ENCODE measurements at places on chromosomes 13 and 19.

GRCh38 chr19:46841458-46842083 is 9.1 kb downstream of the AP2S1 start:
- no peak for DNase-seq

- no peak for DNase-seq
These were observed 29.5 kb downstream of the ZSWIM4 start for GRCh38 chr19:13824703-13825102.

DNA sequence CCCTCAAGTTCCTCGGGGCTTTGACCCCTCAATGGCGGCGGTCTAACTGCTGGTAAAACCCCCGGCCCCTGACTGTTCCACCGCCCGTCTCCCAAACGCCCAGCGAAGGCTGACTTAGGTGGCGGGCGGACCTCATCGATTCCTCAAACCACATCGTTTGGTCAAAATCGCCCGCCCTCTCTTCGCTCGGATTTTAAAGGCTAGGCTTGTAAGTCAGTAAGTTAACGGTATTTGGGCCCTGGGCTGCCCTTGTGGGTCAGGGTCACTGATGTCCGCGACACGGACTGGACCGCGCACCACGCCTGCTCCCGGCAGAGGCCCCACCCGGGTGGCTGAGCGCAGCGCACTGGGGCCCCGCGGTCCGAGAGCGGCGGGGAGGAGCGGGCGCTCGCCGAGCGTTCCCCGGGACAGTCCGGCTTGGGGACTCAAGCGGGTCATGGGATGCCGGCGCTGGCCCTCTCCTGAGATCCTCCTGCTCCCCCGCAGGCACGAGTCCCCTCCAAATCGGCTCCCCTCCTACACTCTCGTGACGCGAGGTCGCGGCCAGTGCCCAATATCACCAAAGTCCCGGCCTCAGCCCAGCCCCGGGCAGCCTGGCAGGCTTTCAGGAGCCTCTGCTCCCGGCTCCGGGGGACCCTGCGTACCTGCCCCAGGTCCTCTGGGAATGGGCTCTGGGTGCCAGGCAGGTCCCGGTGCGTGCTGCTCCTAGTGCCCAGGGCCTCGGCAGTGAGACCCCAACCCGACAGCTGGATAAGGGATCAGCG is 1.0 kb downstream of the FLT1 start:
- DNase-seq = no peak

- no peak for DNase-seq
These were observed 1.6 kb upstream of the ZNF556 start for GRCh38 chr19:2865334-2866100.

DNA sequence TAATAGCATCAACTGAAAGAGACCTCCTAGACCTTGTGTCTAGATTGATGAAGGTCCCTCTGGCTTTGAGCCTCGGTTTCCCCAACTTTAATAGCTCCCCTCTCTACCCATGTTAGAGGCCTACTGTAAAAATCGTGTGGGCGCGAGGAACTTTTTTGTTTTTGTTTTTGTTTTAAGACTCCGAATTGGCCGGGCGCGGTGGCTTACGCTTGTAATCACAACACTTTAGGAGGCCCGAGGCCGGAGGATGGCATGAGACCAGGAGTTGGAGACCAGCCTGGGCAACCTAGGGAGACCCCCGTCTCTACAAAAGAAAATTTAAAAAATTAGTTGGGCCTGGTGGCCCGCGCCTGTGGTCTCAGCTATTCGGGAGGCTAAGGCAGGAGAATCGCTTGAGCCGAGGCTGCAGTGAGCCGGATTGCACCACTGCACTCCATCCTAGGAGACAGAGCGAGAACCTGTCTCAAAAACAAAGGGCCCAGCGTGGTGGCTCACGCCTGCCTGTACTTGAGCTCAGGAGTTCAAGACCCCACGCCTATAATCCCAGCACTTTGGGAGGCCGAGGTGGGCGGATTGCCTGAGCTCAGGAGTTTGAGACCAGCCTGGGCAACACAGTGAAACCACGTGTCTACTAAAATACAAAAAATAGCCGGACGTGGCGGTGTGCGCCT is 858 bp upstream of the PPP6R1 start:
- DNase-seq = no peak

- no peak for DNase-seq
These were observed 266.3 kb downstream of the DNAJC15 start for GRCh38 chr13:43289470-43290255.

DNA sequence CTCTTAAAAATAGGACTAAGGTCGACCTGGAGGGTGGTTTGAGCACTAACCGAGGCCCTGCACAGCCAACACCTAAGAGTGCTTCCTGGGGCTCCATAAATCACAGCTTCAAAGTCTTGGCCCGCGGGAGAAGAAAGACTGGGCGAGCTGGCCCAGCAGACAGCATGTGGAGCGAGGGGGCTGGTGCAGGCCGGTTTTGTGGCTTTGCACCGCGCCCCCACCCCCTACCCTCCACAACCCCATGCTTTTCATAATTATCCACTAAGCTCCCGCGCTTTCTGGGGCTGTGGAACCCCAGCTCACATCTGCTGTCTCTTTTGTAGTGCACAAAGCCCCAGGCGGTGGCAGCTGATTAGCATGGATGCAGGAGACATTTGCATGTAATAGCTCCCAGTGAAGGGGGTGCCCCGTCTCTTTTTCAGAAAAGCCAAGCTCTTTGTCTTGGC is 17.1 kb downstream of the CARM1 start:
- DNase-seq = no peak

- peak; percentile 62 for DNase-seq
These were observed 474 bp upstream of the IFT88 start for GRCh38 chr13:20566468-20566897.

DNA sequence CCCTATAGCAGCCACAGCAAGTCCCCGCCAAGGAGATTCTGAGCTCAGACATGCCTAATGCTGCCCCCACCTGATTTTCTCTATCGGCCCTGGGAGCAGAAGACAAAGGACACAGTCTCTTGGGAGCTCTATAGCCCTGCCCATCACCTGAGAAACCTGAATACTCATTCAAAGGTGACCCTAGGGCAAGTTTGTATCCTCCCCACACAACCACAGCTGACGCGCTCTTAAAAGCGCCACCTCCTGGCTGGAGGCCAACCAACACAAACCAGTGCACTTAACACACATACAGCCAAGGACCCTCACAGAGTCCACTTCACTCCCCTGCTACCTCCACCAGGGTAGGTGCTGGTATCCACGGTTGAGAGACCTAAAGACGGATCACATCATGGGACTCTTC is 8.8 kb upstream of the IGFL4 start:
- DNase-seq = no peak

DNA sequence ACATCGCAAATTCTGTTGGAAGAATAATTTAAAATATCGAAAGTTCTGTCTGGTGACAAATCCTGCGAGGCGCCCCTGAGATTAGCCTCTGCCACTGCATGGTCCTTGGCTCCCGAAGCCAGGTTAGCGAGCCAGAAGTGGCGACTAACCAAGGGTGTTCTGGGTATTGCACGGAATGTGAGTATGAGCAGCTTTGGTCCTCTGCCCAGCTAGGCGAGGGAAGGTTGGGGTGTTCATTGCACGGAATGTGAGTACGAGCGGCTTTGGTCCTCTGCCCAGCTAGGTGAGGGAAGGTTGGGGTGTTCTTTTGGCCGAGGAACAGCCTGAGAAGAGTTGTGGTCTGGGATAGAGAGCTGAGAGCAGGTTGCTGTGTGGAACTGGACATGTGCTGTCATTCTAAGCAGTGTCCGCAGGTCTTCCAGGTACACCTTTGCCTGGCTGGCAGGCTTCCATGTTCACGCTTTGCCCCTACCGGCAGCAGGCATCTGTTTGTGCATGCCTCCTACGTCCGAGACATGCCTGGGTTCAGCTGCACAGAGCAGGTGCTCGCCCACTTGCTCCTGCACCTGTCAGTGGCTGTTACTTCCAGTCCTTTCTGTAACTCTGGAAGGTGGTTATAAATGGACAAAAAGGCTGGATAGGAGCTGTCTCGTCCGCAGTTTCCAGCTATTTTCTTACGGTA is 18.3 kb upstream of the TEX29 start:
- no peak for DNase-seq

GRCh38 chr13:45575146-45575829 is 40.3 kb downstream of the ERICH6B start:
- no peak for DNase-seq

DNA sequence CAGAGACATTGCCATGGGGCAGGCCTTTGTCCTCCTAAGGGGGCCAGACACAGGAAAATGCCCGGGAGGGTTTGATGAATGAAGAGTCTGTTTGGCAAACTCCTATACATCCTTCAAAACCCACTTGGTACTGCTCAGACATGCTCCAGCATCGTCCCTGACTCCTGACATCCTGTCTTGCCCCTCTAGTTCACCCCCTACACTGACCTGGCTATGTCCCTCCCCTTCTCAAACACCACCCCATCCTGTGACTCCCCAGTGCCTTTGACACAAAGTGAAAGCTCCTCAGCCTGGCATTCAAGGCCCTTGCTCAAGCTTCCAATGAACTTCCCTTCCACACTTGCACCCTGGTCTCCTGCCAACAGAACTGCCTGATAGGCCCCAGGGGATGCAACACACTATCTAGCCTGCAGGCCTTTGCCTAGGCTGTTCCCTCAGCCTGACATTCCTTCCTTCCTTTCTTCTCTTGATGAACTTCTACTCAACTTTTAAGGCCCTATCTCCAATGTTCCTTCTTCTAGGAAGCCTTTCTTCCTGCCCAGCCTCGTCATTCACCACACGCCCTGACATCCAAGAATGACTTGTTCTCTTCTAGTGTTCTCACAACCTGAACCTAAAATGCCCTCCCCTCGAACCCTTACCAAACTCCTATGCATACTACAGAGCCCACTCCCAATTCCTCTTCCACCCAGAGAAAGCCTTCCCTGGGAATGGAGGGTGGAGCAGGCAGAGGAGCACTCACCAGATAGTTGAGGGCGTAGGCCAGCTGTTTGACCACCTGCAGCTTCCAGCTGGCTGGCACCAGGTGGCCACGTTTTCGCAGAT is 12.4 kb downstream of the JAK3 start:
- no peak for DNase-seq

GRCh38 chr19:18414504-18415177 is 4.6 kb upstream of the SSBP4 start:
- no peak for DNase-seq

- peak; percentile 99 for DNase-seq
These were observed 195.6 kb downstream of the GGACT start for GRCh38 chr13:100392709-100393630.

All from skeletal muscle cell (primary cell).